ENCODE measurements at places on chromosomes 3 and 15.
A peak's percentile ranks its signal among the peaks of the same experiment; 100 is the strongest.

DNA sequence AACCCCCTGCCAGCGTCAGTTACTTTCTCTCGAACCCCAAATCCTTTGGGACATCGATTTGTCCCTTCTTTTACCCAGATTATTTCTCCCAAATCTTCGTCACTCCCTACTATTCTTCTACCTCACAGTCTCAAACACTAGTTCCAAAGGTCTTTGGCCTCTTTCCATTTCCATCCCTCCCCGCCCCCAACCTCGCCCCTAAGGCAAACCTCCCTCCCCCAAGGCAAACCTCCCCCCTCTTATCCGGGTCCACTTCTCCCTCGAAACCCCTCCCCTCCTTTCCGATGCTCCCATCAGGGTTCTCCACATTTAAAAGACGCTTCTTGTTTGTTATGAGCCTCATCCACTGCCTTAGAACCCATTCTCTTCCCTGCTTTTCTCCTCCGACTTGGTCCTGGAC, 583 bp downstream of the EAF1 start:
- DNase-seq = no peak

DNA sequence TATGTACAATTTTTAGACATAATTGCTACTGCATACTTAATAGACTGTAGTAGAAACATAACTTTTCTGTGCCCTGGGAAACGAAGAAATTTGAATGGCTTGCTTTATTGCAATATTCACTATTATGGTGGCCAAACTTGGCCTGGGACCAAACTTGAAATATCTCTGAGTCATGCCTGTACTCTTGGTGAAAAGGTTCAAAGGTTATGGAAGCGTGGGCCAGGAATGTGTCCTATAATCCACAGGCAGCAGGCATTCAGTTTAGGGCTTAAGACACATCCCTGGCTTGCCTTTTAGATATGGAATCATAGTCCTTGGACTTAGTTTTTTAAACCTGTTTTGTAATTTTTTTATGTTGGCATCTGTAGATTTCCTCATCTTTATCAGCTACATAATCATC, 124.3 kb downstream of the LRIG1 start:
- no peak for DNase-seq

- no peak for DNase-seq
These were observed 14.0 kb downstream of the PLA1A start for GRCh38 chr3:119611664-119612063.

GRCh38 chr3:4731543-4732111, 238.5 kb downstream of the ITPR1 start:
- DNase-seq = no peak

DNA sequence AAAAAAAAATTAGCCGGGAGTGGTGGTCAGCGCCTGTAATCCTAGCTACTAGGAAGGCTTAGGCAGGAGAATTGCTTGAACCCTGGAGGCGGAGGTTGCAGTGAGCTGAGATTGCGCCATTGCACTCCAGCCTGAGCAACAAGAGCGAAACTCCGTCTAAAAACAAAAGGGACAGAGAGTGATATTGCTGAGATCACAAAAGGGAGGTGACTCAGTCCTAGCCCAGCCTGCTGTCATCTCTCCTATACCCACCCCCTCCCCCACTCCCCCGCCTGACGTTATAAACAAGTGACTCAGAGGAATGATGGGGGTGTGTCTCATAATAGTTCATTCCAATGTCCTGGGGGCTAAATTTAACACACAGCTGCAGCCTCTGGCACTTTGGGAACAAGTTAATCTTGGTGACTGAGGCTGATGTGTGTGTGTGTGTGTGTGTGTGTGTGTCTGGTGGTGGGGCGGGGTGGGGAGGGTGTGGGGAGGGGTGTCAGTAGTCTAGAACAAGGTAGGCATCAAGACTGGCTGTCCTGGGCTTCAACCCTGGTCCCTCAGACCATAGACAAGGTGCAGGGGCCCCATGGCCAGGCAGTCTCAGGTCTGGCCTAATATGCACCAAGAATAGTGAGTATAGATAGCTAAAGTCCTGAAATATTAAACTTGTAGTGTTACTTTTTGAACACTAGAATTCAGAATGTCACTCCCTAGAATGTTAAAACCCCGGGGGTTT, 1.3 kb upstream of the KLHL40 start:
- DNase-seq = peak; percentile 77

DNA sequence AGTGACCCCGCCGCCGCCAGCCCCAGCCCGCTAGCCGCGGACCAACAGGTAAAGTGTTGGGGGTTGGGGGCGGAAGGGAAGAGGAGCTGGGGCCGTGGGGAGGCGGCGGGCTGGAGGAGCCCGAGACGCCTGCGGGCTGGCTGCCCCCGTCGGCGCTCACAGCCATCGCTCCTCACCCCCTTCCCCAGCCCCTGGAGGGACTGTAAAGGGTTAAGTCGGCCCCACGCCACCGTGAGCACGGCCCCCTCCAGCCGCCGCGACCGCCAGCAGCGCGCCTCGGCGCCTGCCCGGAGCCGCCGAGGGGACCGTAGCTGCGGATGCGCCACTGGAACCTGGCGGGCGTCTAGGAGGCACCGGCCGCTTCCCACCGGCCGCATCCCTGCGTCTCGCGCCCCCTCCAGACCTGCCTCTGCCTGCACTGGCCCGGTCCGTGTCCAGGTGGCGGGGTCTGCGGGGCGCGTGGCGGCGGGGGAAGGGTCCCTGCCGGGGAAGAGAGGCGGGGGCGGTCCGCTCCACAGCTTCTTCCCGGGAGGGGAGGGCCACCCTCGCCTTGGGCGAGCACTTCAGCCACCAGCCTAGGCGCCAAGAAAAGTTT, 522 bp downstream of the MED12L start:
- no peak for DNase-seq

DNA sequence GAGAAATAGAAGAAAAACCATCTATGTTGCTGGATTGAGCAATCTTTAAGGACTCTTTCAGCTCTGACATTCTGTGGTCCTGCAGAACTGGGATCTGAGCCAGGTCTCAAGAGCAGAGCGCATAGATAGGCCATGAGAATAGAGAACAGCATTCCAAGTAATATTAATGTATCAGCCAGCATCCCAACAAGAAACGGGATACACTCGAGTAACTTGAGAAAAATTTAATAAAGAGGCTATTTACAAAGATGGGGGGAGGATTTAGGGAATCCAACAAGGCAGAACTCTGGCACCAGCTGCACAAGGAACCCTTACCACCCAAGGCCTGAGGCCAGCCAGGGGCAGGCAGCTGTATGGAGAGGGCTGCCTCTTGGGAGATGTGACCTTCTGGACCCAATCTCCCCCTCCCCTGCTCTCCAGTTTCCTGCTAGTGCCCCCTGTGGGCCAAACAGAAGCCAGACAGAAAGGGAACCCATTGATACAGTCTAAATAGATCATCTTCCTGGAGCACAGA, 8.2 kb downstream of the TMOD2 start:
- DNase-seq = peak; percentile 88

- DNase-seq = no peak
These were observed 39.0 kb upstream of the TRAK1 start for GRCh38 chr3:42052132-42052483.

DNA sequence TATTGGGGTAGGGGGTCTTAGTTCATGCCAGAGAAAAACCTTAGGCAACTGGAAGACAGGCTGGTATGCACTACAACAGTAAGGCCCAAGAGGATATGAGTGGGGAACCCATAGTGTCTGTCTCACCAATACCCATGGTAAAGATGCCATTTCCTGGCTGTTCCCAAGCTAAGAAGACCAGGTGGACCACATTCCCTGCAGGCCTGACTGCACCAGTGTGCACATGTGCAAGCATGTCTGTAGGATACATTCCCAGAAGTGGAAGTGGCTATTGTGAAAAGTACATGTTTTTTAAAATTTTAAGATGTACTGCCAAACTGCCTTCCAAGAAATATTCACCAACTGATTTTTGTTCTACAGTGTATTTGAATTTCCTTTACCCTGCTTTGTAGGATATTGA, 207.3 kb upstream of the CTNNB1 start:
- no peak for DNase-seq

DNA sequence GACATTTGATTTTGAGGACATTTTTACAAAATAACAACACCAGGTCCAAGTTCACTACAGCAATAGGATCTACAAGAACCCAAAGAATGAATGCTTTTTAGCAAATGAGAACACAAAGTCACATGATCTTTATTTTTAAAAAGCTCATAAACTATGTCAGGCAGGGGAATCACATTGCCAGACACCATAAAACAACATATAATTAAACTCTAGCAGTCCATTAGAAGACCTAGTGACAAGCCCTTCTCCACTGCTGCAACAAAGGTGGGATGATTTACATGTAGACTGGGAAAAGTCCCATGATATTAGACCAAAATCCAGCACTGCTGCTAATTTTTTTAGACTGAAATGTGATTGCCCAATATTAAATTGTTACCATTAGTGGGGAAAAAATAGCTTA, 92.6 kb downstream of the FHIT start:
- no peak for DNase-seq

- no peak for DNase-seq
These were observed 16.8 kb upstream of the COLQ start for GRCh38 chr3:15538345-15538744.

DNA sequence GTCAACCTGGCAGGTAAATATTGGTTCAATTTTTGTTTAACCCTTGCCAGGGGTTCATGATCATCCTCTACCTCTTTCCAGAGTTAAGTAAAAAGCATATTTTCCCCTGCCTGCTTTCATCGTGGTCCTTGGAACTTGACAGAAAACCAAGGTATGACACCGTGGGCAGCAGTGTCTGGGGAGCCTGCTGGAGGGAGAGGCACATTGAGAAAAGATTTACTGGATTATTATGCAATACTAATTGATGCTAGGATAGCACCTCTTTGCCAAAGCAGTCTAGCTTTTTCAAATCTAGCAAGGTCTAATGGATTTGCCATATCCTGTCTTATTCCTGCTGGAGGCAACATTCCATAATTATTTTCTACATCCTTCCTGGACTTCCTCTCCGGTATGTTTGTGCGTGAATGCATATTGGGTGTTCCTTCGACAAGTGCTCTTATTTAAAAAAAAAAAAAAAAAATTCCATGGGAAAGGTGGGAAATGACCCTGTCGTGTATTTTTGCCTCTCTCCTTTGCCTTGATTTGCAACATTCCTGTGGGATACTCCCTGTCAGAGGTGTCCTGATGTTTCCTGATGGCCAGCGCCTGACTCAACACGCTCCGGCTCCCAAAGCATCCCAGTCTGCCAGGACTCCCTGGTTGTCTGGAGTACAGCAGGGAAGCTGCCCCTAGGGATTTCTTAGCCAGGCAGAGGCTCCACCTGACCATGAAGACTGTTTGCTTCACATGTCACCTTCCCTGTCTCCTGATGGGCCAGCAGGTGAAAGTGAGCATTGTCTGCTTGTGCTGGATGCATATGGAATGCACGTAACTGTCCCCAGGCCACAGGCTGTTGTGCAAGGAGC, 6.3 kb downstream of the BHLHE40 start:
- DNase-seq = no peak

- no peak for DNase-seq
These were observed 40.6 kb upstream of the FXR1 start for GRCh38 chr3:180871901-180872300.

DNA sequence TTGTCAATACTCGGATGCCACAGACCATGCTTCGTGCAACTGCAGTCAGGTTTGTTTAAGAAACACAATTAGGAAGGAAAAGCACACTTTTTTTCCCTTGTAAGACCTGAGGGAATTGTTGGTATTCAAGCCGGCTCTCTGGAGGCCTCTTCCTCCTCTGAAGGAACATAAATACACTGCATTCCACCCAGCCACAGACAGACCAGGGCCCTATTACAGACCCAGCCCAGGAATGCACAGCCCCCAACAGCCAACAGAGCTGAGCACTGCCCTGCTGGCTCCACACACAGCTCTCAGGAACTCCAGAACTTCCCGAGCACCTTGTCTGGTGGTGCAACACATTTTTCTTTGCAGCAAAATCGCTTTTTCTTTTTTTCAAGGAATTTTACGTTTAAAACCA, 488.7 kb upstream of the PROK2 start:
- peak; percentile 95 for DNase-seq

DNA sequence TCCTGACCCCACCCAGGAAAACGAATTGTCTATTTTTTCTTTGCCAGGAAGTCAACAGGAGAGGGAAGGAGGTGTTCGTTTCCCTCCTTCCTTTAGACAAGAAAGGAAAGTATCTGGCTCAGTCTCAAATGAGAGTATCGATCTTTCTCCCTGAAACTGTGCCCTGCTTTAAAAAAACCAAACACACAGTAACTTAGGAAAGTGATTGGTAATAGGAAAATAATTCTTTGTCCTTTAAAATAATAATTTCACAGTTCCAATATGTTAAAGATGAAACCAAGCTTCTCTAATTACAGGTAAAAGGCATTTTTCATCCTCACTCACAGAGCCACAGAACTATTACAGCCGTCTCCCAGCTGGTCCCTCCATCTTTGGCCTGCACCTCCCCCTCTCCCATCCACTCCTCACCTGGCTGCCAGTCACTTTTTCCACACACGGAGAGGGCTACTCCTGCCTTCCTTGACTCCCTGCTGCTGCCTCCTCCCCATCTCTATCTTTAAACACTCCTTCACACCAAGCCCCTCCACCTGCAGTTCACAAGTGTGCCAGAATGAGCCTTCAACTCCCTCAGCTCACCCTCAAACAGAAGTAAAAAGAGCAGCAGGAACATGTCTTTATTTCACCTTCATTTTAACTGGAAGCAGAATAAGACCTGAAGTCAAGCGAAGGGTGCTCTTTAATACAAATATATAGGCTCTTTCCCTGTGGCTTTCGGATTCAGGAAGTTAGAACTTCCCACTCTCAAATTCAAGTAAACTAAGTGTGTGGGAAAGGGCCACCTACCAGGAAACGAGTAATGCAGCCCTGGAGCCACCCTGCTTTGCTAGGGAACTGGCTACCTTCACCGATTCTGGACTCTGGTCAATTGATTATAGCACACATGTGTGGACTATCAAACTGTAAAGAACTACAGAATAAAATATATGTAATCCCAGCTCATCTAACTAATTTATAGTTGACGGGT, 116.4 kb downstream of the SENP2 start:
- DNase-seq = no peak

GRCh38 chr15:65213241-65213640, 2.0 kb upstream of the CILP start:
- DNase-seq = no peak

- no peak for DNase-seq
These were observed 398.0 kb downstream of the TIGIT start for GRCh38 chr3:114691871-114692270.

All from AG04449 (cell line).